Endothelial cell of umbilical vein (primary cell): ENCODE measurements at places on chromosomes 16 and 17. TPM values are rescaled to one million over a fixed set of nuclear protein-coding genes. Genes with fewer than 3 reads are reported as not detected.

- no peak for DNase-seq
Observed at GRCh38 chr17:17722906-17723353, 41.7 kb downstream of the RAI1 start.

- peak; percentile 13 for DNase-seq
Observed at GRCh38 chr16:47018223-47018891, 44.9 kb upstream of the DNAJA2 start.

GRCh38 chr16:80993307-80993706 is 13.4 kb downstream of the CMC2 start:
- peak; percentile 69 for DNase-seq

GRCh38 chr17:72467841-72468653 is 347.2 kb downstream of the SOX9 start:
- DNase-seq = no peak

DNA sequence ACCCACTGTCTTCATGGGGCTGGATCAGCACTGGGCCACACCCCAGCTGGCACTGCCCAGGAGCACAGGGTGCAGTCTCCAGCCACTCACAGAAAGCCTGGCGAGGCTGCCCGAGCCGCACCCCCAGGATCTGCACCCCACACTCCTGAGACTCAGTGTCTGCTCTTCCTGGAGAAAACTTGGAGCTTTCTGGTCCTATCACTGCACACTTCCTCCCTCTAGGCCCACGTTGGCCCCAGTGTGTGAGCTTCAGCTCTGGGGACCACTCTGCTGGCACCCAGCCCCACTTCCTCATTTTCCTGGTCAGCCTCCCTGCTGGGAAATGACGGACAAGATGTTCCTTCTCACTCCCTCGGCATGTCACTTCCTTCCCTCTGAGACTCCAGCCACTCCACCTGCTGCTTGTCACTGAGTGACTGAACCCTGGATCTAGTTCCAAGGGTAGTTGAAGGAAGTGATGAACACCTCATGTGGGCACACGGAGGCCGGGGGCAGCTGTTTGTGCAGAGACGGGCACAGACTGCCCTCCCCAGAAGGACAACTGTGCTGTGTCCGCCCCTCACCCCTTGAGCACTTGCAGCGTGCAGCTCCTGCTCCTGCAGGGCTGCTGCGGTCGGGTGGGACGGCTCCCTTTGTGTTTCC is 29.0 kb downstream of the ZC3H18 start:
- DNase-seq = no peak

DNA sequence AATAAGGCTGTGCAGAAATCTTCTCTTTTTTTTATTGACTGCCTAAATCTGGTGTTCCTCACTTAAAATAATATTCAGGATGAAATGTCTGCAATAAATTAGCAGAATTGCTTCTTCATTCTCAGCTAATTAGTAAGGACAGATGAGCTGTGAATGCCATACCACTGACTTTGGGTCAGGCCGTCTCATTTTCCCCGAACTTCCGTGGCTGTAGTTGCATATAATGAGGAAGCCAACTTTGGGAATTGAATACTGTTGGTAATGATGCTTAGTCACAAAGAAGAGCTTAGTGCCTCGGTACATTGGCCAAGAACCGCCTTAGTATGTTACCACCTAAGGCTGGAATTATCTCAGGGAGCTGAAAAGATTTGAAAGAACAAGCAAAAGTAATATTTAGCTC is 47.6 kb downstream of the NUP93 start:
- DNase-seq = no peak

GRCh38 chr17:14118951-14119350 is 49.6 kb downstream of the COX10 start:
- no peak for DNase-seq

- no peak for DNase-seq
Observed at GRCh38 chr16:11004973-11005610, 60.7 kb downstream of the CLEC16A start.

- DNase-seq = no peak
Observed at GRCh38 chr17:41864498-41864835, 756 bp downstream of the KLHL11 start.

AMDHD2 gene
- 54.5 and 59.5 TPM in 2 replicates for total RNA-seq

- DNase-seq = no peak
Observed at GRCh38 chr17:5210091-5210490, 18.4 kb upstream of the ZNF594 start.

NOTUM gene
- not detected in 2 replicates for total RNA-seq

CFDP1 gene
- 49.6 and 53.8 TPM in 2 replicates for total RNA-seq

DNA sequence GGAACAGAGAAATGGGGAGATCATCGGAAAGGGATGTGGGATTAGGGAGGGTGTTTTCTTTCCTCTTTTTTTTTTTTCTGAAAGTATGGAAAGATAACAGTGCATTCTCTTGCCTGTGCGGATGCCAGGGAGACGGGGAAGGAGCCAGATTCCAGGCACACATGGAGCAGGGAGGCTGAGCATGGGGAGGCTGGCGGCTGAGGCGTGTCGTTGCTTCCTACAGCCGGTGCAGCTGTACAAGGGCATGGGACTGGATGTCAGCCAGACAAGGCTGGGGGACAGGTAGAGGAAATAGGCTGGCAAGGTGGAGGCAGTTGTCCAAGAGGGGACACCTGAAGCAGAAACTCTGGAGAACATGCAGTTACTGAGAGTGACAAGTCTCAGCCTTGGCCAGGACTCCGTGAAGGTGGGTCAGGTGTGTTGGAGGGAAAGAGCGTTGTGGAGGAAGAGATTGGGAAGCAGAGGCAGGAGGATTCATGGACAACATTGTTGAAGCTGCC is 16.6 kb upstream of the ADORA2B start:
- DNase-seq = no peak

- DNase-seq = peak; percentile 40
Observed at GRCh38 chr16:82037666-82038065, 2.6 kb downstream of the HSD17B2 start.

- no peak for DNase-seq
Observed at GRCh38 chr17:75454193-75454592, 2.2 kb upstream of the TMEM94 start.

WNT3 gene
- total RNA-seq = 2.0 and 2.1 TPM in 2 replicates

SCPEP1 gene
- total RNA-seq = 38.6 and 49.4 TPM in 2 replicates

GRCh38 chr16:81703177-81704155 is 75.6 kb upstream of the PLCG2 start:
- peak; percentile 84 for DNase-seq

- DNase-seq = no peak
Observed at GRCh38 chr16:71572497-71573116, 4.3 kb downstream of the TAT start.
